ENCODE measurements at places on chromosomes 12 and 14.

DNA sequence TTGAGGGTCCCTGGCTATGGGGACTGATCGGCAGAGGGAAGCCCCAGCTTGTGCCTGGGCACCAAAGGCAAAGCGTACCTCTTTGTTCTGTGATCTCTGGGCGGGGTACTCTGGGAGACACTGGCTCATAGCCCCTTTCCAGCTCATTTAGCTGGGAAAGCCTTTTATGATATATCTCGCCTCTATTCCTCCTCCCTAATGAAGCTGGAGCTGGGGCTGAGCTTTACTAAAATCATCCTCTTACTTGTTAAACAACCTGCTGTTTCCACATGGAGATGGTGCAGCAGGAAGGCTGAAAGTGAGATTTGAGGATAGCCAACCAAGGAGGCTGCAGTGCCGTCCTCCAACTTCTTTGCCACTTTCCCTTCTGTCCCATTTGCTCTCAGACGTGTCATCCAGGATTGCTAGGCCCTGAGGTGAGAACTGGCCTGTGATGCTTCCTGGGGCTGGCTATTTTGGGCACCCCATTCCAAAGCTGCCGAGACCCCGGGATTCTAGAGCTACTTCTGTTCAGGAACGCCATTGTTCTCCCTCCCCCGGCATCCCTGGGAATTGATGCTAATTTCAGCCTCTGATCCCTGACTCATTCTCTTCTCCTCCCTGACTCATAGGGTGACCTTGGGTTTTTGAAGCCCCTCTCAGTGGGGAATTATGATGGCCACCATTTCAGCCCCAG is 16.0 kb downstream of the PDE1B start:
- DNase-seq, result no peak

GRCh38 chr14:22583994-22584393 is 5.0 kb downstream of the DAD1 start:
- no peak for DNase-seq

GRCh38 chr12:8038659-8039114 is 6.2 kb downstream of the FOXJ2 start:
- DNase-seq, result no peak

DNA sequence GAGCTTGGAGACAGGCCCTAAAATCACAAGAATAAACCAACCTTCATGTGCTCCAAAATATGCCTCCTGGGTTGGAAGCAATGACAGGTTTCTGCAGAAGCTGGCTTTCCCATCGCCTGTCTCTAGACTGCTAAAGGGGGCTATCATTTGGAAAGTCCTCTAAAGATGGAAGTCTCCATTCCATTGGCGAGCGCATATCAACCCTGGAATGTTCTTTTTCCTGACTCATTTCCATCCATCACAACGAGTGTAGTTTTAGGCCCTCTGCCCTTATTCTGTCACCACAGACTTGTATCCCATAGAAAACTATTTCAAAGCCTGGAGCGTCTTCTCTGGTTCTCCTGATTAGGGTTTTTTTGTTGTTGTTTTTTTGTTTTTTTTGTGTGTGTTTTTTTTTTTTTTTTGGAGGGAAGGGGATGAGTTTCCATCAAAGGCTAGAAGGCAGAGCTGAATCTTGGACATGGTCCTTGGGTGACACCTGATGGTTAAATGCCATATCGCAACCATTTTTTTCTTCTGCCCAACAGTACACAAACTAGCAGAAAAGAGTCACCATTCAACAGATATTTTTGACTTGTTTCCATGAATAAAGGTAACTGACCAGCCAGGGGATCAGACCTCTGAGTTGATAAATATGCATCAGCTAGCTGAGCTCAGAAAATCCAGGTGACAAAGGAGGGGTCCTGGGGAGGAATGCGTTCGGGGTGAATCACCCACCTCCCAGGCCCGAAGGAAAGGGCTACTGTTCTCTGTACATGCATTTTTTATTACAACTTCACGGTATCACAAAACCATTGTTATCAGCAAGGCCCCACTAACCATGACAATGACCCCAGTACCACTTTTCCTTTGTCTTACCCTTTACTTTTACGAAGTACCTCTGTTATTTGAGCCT is 40.5 kb downstream of the KCNA5 start:
- DNase-seq, result peak; percentile 4

- DNase-seq, result no peak
Measured at GRCh38 chr12:128056136-128056801, 210.7 kb upstream of the TMEM132C start.

GRCh38 chr14:53109105-53110041 is 43.8 kb downstream of the DDHD1 start:
- peak; percentile 38 for DNase-seq

GRCh38 chr12:13976028-13976584 is 5.3 kb downstream of the GRIN2B start:
- no peak for DNase-seq

DNA sequence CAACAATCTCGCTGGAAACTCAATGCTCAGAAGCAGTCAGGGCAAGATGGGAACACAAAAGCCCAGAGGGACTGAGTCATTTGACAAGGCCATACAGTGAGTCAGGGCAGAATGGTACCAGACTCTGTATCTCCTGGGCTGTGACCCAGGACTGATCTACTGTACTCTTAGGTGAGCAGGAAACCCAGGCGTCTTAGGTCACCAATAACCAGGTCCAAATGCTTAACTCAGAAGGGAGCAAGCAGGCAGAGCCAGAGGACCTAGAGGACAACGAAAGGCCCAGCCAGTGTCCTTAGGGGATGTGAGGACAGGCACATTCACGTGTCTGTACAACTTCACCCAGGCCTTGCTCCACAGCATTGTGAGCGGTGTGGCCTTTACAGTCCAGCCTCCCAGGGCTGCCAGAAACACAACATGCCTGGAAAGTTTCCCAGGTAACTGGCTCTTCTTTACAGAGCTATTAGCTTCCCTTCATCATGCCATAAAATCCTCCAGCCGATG is 69.9 kb downstream of the ARL6IP4 start:
- DNase-seq, result no peak

DNA sequence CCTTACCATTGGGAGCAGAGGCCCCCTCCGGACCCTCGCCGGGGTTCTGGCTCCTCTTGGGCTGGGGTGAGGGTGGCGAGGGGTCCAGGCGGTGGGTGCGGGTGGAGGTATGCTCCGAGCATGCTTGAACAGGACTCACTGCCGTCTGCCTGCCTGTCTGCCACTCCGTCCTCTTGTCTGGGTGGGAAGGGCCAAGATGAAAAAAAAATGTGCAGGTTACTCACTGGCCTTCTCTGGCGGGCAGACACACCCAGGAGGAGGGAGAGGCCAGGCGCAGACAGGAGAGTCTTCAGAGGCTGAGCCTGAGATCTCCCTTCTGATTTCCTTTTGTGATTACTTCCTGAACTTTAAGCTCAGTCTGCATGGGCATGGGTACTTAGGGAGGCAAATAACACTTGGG is 76.1 kb downstream of the STON2 start:
- no peak for DNase-seq

- DNase-seq, result no peak
Measured at GRCh38 chr12:52832451-52832850, 1.7 kb downstream of the KRT79 start.

GRCh38 chr14:57847096-57847495 is 18.8 kb downstream of the SLC35F4 start:
- no peak for DNase-seq

DNA sequence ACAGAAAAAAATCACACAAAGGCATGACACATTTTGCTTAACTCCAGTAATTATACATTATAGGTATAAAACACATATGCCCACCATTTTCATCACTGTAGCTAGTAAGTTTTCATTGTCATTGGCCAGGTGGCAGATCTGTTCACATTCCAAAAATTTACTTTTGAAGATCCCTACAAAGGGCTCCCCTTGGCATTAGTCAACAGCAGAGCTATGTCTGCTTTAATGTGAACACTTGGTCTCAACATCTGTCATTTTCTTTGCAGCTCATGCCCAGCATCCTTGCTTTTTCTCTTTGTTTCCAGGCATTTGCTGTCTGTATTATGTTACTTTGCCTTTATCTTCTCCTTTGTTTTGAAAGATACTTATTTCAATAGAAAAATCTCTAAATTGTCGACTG is 519.1 kb upstream of the FOXG1 start:
- no peak for DNase-seq

- DNase-seq, result no peak
Measured at GRCh38 chr12:38139456-38139855, 177.1 kb upstream of the ALG10B start.

DNA sequence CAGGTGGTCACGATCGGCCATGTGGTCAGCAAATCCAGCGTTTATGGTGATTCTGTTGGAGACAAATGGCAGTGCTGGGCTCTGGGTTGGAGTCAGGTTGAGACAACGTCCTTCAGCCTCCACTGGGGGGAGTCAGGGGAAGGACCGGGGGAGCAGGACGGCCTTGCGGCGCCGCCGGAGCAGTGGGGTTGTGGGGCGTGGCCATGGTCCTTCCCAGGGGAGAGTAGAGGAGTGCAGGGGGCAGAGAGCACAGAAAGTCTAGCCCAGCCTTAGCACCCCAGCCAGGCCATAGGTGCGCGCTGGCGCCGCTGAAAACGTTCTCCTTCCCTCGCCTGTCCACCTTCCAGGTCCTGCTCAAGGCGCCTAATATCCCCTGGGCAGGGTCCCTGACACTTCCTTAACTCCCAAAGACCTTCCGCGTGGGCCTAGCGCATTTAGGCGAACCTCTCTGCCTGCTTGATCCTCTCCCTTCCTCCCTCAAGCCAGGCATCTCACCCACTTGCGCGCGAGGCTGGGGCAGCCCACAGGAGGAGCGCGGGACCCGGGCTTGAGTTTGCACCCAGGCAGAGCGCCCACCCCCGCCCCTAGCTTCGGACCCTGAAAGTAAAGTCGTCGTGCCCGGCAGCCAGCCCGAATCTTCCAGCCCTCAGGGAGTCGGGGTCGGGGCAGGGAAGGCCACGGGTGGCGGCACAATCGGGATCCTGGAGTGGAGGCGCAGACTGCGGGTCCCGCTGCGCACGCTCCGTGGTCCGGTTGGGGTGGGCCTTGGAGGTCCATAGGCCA is 3.1 kb upstream of the KIF26A start:
- DNase-seq, result no peak

- DNase-seq, result no peak
Measured at GRCh38 chr12:96448300-96448699, 41.1 kb upstream of the CFAP54 start.

GRCh38 chr14:102882226-102882906 is 40.1 kb upstream of the AMN start:
- no peak for DNase-seq

- no peak for DNase-seq
Measured at GRCh38 chr14:75751296-75751695, 90.2 kb downstream of the TTLL5 start.

GRCh38 chr12:92859650-92860386 is 69.3 kb downstream of the EEA1 start:
- DNase-seq, result no peak

- DNase-seq, result no peak
Measured at GRCh38 chr12:21354641-21355040, 18.1 kb upstream of the IAPP start.

- DNase-seq, result no peak
Measured at GRCh38 chr14:40494483-40494882, 1062.2 kb upstream of the FBXO33 start.

DNA sequence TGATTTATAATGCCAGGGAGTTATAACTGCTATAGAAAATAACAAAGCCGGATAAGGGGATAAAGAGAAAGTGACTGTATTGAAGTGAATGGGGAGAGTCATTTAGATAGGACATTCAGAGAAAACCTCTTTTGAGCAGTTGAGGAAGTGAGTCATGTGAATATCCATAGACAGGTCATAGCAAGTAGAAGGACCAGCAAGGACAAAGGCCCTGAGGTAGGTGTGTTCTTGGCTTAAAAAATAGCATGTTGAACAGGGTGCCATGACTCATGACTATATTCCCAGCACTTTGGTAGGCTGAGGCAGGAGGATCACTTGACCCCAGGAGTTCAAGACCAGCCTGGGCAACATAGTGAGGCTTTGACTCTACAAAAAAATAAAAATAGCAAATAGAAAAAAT is 51.5 kb upstream of the RAP1B start:
- DNase-seq, result no peak

DNA sequence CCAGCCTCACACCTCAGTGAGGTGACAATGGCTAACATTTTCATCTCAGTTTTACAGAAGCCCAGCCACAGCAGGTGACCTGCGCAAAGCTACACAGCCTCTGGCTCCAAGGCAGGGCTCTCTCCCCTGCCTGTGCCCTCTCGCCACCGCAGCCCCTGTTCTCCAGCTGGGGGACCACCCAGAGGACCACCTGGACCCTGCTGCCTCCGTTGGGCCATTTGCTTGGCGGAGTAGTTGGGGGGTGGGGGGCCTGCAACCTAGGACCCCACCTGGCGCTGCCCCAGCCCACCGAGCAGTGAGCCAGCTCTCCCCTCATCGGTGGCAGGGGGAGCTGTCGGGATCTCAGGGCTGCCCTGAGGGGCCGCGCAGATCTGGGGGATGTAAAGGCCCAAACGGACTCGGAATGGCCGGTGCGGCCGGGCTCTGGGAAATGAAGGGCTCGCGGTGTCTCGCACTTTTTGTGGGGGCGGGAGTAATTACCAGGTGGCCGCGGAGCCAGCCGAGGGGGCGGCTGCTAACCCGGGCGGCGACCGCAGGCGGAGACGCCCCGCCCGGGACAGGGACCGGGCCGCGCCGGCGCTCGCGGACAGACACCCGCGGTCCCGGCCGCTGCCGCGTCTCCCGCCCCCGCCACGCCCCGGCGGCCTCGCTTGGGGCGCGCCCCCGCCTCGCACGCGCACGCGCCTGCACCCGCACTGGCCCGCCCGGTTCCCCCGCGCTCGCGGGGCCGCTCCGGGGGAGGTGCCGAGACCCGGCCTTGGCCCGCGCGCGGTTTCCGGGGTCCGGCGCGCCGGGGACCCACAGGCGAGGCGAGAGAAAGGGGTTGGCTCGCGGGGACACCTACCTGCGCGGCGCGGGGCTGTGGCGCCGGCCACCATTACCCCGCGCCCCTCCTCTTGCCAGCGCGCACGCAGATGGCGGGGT is 8.6 kb upstream of the GPR68 start:
- DNase-seq, result no peak

GRCh38 chr14:74302152-74302628 is 544 bp downstream of the ABCD4 start:
- no peak for DNase-seq

DNA sequence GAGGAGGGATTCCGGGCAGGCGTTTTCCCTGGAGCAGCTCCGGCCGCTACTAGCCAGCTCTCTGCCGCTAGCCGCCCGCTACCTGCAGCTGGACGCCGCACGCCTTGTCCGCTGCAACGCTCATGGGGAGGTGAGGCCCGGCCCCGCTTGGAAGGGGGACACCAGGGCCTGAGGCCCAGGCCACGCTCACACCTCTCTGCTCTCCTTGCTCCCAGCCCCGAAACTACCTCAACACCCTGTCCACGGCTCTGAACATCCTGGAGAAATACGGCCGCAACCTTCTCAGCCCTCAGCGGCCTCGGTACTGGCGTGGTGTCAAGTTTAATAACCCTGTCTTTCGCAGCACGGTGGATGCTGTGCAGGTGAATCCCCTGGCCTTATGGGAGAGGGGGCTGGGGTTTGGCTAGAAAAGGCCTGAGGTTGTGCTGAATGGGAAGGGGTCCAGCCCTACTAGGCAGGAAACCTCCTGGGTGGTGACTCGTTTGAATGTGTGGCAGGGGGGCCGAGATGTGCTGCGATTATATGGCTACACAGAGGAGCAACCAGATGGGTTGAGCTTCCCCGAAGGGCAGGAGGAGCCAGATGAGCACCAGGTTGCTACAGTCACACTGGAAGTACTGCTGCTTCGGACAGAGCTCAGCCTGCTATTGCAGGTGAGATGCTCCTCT is 597 bp downstream of the RNF31 start:
- no peak for DNase-seq
